Nucleus accumbens (tissue), 56 donors: ENCODE measurements at places on chromosomes 3 and 15.

DNA sequence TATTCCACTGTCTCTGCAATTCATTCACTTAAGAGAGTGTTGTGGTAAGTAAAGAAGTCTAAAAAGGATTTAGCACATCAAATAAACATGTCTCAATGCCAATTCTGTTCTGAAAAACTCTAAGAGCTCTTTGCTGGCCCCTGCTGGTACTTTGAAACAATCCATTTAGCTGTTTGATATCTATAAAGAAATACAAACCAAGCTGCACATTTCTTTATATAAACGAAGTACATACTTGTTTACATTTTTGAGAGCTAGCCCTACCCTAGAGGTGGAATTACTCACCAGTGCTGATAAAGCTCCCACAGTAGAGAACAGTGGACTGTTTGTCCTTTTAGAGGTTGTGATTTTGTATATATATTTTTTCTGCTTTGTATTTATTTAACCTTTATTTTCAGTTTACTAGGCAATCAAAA, 75.5 kb downstream of the NEDD4 start:
- no peak for DNase-seq

DNA sequence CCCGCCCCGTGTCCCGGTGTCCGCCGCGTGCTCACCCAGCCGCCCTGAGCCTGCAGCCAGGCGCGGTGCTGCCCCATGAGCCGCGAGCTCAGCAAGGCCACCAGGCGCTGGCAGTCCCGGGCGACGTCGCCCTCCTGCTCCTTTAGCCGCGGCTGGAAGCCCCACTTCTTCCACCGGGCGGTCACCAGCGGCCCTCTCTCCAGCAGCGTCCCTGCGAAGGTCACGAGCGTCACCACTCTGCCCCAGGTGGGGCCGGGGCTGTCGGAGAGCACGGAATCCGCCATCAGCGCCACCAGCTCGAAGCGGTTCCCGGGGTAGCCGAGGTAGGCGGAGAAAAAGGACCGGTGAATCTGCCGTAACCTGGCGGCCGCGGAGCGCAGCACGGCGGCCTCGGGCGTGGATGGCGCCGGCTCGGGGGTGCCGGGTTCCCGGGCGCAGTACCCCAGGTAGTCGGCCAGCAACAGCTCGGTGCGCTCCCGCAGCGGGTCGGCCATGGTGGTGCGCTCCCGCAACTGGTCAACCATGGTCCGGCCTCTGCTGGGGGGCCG, 298 bp downstream of the BCL2L10 start:
- no peak for DNase-seq

- DNase-seq: no peak
Measured at GRCh38 chr15:45780352-45780751, 145.5 kb downstream of the SQOR start.

- DNase-seq: no peak
Measured at GRCh38 chr3:190013943-190014924, 106.5 kb downstream of the P3H2 start.
